ENCODE measurements at places on chromosomes 3 and 15.

DNA sequence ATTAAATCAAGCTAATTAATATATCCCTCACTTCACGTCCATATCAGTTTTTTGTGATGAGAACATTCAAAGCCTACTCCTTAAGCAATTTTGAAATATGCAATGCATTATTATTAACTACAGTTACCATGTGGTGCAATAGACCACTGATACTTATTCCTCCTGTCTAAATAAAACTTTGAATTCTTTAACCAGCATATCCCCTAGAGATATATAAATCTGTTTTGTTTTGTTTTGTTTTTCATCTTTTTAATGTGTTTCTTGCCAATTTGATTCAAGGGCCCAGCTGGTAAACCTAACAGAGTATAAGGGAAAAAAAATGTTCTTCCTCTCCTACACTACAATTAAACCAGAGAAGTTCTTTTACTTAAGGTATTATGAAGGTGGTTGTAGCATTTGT, 524.2 kb downstream of the NAALADL2 start:
- DNase-seq, result no peak

GRCh38 chr15:29196290-29196689, 73.3 kb downstream of the NSMCE3 start:
- DNase-seq, result no peak

DNA sequence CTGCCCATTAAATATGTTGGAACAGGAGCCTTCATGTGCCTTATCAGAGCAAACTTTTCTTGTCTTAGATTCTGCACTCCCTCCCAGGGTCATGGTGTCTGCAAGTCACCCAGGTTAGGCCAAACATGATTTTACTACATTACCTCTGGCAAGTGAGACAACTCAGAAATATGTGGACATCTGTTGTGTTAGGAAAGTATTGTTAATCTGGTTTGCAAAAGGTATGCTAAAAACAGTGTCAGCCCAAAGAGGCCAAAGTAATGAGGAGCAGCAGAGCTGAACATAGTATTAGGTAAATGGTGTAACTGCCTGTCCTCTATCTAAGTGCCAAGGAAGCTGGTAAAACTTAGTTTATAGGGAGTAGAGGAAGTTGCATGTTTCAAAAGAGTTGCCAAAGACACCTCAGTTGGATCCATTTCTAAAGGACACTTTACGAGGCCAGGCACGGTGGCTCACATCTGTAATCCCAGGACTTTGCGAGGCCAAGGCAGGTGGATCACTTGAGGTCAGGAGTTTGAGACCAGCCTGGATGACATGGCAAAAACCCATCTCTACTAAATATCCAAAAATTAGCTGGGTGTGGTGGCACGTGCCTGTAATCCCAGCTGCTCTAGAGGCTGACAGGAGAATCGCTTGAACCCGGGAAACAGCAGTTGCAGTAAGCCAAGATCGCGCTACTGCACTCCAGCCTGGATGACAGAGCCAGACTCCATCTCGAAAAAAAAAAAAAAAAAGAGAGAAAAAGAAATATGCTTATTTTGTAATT, 22.5 kb upstream of the PPIB start:
- DNase-seq, result no peak

DNA sequence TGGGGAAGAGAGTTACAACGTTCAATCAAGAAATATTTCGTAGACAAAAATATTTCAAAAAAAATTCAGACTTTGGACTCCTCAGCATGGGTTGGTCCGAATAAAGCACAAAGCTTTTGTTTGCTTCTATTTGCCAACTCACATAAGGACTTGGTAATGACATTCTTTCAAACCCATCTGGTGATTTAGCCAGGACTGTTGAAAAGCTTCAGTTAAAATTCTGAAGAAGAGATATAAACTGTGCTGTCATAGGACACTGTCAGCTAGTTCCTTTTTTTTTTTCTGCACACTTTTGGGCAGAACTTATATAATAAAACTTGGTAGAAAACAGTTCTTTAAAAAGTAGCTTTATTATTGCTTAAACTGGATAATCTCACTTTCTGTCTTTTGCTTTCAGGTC, 660.8 kb upstream of the SGO1 start:
- DNase-seq, result no peak

- no peak for DNase-seq
These were observed at the start of gene PLA2G4E for GRCh38 chr15:42020713-42021273. PLA2G4E (minus strand) TSS chr15:42021042; CDS start chr15:42021030, 12 bp downstream.

DNA sequence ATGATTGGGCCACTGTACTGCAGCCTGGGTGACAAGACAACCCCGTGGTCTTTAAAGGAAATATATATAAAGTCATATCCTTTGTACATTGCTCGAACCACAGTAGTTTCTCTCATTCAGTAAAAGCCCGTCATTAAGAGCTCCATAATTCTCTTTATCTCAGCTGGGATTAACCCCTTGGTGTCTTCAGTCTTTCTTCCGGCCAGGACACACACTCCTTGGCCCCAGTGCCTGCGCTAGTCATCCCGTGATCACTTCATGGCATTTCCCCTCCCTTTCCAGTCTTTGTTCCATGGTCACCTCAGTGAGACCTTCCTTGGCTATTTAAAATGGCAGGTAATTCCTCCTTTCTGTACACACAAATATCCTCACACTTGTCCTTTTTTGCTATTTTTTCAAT, 3.3 kb downstream of the RPL35A start:
- DNase-seq, result no peak

DNA sequence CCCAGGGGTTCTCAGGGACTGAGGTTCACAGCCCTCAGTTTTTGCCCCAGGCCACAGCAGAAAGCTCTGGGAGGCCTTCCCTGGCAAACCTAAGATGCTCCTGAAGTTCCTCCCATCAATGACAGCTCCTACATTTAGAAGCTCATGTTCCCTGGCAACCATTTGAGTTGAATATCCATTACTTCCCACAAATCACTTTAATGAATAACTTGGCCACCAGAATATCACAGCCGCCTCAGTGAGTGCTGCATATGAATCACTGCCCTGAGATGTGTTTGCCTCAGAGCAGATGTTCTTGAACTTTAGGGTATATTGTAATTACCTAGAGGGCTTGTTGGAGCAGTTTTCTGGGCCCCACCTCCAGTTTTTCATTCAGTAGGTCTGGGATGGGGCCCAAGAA, 27.4 kb downstream of the SLCO2A1 start:
- no peak for DNase-seq

DNA sequence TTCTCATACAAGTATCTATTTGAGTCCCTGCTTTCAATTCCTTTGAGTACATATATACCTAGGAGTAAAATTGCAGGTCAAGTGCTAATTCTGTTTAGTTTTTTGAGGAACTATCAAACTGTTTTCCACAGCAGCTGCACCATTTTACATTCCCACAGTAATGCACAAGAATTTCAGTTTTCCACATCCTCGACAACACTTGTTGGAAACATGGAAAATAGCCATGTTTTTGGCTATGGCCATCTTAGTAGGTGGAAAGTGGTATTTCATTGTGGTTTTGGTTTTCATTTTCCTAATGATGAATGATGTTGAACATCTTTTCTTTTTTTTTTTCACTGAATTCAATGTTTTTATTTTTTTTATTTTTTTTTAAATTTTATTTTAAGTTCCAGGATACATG, 44.4 kb upstream of the TNFAIP8L3 start:
- no peak for DNase-seq

GRCh38 chr3:155554777-155555451, 190.0 kb downstream of the PLCH1 start:
- no peak for DNase-seq

DNA sequence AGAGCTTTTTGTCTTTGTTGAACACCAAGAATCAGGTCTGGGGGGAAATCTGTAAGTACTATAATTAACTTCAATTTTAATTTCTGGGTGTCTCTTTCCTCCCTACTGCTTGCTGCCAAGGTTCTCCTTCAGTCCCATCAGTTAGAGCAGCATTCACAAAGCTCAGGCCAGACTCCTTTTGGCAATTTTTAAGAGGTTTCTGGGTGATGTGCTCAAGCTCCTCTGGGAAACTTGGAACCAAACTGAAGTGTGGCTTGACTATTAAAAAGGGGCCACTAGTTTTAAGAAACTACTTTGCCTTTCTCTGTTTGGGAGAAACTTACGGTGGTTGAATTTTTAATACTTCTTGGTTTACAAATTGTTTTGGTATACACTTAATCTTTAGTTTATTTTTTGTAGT, 227.7 kb upstream of the SOX2 start:
- no peak for DNase-seq

DNA sequence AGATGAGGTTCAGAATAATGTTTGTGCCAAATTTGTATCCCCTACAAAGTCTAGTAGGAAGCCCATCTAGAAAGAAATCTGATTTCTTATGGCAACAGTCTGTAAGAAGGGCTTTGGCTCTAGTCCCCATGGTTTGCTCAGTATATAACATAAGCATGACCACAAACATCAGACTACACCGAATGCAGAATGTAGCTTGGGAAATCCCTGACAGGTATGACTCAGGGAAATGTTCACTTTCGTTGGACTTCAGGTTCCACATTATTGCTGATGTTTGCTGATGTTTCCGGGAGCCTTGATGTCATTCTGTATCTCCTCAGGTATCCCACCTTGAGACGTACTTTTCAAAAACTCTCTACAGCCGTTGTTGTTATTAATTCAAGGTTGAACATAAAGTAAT, 304.4 kb upstream of the TGFBR2 start:
- no peak for DNase-seq

GRCh38 chr15:70059476-70060213, 38.1 kb downstream of the TLE3 start:
- no peak for DNase-seq

- no peak for DNase-seq
These were observed 167.8 kb upstream of the CCDC54 start for GRCh38 chr3:107209302-107209990.

DNA sequence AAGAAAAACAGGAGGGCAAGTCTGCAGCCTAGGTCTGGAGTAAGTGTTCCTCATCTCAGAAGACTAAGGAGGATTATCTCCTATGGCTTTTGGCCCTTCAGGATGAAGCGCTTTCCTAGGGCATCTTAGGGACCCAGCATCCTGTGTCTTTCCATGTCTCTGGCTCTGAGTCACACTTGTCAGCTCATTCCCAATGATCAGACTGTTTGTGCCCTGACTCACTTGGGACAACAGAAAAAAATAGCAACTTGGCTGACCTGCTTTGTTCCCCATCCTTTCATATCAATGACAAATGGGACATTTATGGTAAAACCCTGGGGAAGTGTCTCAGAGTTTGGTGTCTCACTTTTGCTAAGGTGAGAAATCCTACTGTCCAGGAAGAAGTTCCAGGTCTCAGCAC, 76.2 kb upstream of the OXTR start:
- no peak for DNase-seq

GRCh38 chr3:136350132-136350531, 100.0 kb downstream of the PCCB start:
- DNase-seq, result no peak

DNA sequence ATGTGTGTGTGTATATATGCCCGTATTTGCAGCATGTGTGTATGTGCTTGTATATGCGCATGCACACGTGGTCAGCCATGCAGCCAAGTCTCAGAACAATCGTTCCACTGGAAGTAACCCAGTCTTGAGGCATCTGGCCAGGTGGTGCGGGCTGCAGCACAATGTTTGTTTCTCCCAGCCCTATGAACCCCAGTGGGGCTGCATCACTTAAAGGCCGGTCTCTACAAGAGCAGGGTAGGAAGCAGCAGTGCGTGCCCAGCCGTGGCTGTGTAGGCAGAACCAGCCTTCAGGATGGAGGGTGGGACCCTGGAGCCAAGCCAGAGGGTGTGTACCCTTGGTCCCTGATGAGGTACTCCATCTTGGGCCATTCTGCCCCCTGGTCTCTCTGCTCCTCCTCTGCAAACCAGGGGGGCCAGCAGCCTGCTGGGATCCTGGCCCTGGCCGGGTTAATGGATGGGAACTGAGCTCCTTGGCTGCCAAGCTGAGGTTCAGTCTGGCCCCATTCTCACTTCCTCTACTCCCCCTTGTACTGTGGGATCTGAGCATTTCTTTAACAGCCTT, 11.8 kb downstream of the KLF13 start:
- DNase-seq, result peak; percentile 52

DNA sequence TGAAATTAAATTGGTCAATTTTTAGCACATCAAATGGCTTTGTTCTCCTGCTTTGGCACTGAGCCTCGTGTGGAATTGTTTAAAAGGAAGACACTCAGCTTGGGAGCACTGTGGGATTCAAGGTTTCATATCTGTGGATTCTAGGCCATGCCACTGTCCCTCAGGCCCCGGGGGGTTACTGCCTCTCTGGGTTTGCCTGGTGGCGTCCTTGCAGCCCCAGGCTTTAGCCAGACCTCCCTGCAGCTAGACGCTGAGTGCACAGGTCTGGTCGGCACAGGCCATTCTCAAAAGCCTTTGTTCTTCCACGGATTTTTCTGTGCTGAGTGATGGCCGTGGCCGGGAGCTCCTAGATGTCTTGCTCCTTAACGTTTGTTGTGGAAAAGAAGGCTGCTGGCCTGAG, 76.2 kb downstream of the CACNA2D3 start:
- no peak for DNase-seq

GRCh38 chr3:170738766-170739165, 131.2 kb downstream of the RPL22L1 start:
- no peak for DNase-seq

DNA sequence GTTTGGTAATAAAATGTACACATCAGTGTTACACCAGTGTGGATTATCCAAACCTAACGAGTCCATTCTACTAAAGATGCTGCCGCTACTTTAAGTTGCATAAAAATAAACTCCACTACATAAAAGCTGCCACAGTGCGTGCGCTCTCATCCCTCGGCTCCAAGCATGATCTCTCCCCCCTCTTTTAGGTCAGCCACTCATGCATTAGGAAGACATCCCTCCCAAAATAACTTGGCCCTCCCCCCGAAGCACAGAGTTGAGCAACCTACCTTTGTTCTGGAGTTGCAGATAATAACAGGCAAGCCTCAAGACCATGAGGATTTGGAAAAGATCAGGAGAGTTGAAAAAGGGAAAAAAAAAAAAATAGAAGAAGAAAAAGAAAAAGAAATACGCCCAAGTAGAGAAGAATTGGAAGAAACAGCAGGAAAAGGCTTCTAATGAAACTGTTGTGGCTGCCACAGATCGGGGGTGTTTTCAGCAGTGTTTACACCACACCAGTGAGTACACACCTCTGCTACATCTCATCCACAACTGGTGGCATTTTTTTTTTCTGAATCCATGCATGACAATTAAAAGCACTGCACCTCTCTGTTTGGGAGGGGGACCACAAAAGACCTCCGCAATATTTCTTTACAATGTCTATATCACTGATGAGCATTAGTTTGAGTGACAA, 339.2 kb downstream of the FOXP1 start:
- no peak for DNase-seq

GRCh38 chr15:86915811-86916331, 836.2 kb downstream of the AGBL1 start:
- no peak for DNase-seq

DNA sequence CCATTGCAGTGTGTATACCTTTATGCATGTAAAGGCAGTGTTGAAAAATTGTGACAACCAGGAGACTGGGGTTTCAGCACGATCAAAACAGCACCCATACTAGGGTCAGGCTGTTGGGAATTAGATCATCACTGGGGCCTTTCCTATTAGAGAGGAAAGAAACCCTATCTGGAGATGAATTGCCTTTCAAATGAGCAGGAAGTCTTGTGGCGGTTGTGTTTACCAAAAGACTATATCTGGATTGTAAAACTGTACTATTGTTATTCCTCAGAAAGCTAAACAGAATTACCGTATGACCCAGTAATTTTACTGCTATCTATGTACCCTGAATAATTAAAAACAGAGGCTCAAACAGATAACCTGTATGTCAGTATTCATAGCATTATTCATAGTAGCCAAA, 10.1 kb downstream of the UBE2E1 start:
- DNase-seq, result no peak

GRCh38 chr3:122636697-122637096, 43.9 kb upstream of the PARP14 start:
- no peak for DNase-seq
